Vein endothelial cell (primary cell): ENCODE measurements at places on chromosomes 3 and 15. TPM values are rescaled to one million over a fixed set of nuclear protein-coding genes. Genes with fewer than 3 reads are reported as not detected.

The LRRC15 gene
- under 0.01 TPM in 1 of 2 replicates, not detected in the other for total RNA-seq

The AADACL2 gene
- not detected in 2 replicates for total RNA-seq

The KLHL40 gene
- total RNA-seq, result not detected in 2 replicates

The NOX5 gene
- 0.33 TPM in 1 of 2 replicates, not detected in the other for total RNA-seq

The HGD gene
- total RNA-seq, result 0.19 TPM in 1 of 2 replicates, not detected in the other

The STAC gene
- 0.57 and 0.98 TPM in 2 replicates for total RNA-seq

The LTK gene
- 0.10 TPM in 1 of 2 replicates, not detected in the other for total RNA-seq

The RETNLB gene
- total RNA-seq, result not detected in 2 replicates

The SCAANT1 gene
- total RNA-seq, result not detected in 2 replicates

The HIGD2B gene
- total RNA-seq, result not detected in 2 replicates

The IQGAP1 gene
- 252 and 323 TPM in 2 replicates for total RNA-seq
